Stimulated activated CD8-positive, alpha-beta memory T cell treated with anti-CD3 and anti-CD28 coated beads, Interleukin-15, amount 100 ng/mL, for 4 hours (primary cell): ENCODE measurements at places on chromosomes 1 and 21.

GRCh38 chr1:2821966-2822620, 20.6 kb upstream of the TTC34 start:
- no peak for DNase-seq

GRCh38 chr21:43645976-43646375, 13.3 kb downstream of the HSF2BP start:
- DNase-seq, result no peak

GRCh38 chr1:192669174-192669573, 33.2 kb downstream of the RGS13 start:
- no peak for DNase-seq

GRCh38 chr21:39805983-39806382, 61.0 kb downstream of the IGSF5 start:
- DNase-seq, result no peak

GRCh38 chr1:95022644-95022926, 50.2 kb downstream of the ALG14 start:
- DNase-seq, result no peak

- DNase-seq, result no peak
These were observed 62.8 kb downstream of the PCNT start for GRCh38 chr21:46386734-46387088.

DNA sequence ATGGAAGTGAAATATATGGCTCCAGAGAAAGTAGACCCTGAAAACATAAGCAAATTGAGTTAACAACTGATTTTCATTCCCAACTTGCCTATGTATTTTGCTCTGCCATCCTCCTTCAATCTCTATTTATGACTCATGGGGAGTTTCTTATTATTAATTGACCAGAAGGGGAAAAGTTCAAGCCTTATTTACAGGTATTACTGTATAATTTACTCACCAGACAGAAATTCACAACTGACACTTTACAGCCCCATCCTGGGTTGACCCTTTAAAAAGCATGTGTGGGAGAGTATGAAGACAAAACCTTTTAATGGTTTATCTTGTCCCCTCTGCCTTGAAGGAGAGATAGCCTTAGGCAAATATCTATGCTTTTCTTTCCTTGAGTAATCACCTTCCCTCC, 39.8 kb upstream of the C1orf53 start:
- DNase-seq, result no peak

- DNase-seq, result peak; percentile 64
These were observed at the start of gene CSTB for GRCh38 chr21:43775795-43776430. CSTB (minus strand) TSS chr21:43776308; CDS start chr21:43776269, 39 bp downstream.

DNA sequence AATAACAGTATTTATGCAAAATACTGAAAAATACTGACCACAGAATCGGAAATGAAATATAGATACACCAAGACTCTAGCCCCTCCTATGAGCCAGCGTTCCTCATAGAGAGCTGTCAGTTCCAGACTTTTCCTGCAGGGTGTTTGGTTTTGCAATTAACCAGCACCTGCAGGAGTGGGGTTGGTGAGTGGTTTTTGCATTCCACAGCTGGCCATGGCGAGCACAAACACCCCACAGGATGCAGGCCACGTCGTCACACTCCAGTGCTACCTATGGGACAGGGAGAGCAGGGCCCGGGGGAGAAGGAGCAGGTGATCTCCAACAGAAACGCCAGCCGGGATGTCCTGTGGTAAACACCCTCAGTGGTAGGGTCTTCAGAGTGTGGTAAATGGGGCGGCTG, 94.1 kb downstream of the ERG start:
- no peak for DNase-seq

DNA sequence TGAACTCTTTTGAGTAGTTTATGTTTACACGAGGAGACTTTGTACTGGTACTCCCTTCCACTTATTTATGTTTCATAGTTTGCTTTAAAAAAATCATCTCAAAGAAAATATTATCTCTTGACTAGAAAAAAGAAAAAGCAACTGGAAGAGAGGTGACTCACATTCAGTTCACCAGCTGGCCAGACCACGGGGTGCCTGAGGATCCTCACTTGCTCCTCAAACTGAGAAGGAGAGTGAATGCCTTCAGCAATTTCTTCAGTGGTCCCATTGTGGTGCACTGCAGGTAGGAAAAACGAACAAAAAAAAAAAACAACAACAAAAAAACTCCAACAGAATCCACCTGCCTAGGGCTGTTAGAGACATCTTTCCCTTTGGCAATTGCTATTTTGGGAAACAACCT, 102.9 kb downstream of the PTPRC start:
- DNase-seq, result no peak

DNA sequence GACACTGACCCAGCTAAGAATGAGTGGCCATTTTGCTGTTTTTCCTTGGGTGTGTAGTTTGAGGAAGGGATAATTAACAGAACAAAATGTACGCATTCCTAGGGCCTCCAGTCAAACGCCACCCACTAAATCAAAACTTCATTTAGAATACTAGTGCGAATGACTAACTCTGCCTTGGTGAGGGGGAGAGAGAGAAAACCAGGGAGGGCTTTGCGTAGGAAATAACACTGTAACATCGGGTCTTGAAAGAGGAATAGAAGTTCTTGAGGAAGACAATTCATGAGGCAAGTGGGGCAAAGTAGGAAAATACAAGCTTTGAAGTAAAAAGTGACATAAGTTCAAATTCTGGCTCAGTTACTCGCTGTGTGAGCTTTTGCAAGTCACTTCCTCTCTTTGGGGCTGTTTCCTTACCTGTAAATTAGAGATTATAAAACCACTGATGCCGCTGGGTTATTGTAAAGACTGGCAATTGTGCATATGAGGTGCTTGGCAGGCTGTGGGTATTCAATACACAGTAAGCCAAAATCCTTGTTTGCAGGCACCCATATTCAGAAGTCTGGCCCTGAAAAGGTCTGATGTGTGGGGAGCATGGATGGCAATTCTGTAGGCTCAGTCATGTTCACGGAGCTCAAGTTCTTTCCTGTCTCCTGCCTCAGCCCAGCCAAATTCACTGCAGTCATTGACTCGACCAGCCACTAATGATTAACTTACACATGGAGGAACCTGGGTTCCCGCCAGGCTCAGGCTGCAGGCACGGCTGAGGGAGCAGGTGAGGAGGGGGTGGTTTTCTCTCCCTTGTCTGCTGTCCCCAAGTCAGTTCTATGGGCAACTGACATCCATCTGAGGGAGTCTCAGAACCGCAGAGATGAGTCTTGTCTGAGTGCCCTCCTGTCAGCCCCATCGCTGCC, 140.3 kb upstream of the CSF3R start:
- DNase-seq, result no peak

DNA sequence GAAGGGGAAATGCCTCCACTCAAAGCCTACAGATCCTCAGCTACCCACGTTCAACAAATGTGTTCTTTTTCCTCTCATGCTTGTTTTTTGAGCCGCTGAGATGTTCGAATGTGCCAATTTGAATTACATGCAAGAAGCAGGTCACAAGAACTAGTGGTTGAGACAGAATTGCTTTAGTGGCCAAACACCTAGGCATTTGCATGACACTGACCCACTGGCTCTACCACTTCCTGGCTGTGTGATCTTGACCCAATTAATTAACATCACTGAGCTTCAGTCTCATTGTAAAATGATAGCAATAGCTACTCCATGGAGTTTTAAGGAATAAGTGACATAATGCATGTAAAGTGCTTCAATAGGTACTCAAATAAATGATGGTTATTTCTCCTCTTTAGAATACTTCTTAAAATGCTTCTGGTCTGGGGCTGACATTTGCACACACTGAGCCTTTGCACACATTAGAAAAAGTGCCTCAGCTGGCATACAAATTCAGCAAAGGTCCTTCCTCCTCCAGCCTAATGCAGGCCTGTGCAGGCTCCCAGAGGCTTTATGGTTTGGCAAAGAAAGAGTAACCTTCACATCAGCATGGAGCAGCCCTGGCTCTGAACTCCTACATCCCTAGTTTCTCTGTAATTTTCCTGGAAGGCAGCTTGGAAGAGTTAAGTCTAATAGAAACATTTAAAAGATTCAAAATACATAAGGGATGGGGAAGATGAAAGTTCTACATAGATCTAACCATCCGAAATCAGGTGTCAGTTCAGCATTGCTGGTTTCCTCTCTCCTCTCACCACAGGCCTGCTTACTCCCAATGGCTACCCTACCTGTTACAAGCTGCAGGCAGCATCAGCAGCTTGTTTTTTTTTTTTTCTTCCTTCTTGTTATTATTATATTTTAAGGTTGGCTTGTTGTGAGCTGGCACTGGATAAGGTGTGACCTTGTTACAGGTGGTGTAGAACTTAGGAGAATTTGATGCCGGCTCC, 107.4 kb downstream of the TBX19 start:
- DNase-seq, result no peak

DNA sequence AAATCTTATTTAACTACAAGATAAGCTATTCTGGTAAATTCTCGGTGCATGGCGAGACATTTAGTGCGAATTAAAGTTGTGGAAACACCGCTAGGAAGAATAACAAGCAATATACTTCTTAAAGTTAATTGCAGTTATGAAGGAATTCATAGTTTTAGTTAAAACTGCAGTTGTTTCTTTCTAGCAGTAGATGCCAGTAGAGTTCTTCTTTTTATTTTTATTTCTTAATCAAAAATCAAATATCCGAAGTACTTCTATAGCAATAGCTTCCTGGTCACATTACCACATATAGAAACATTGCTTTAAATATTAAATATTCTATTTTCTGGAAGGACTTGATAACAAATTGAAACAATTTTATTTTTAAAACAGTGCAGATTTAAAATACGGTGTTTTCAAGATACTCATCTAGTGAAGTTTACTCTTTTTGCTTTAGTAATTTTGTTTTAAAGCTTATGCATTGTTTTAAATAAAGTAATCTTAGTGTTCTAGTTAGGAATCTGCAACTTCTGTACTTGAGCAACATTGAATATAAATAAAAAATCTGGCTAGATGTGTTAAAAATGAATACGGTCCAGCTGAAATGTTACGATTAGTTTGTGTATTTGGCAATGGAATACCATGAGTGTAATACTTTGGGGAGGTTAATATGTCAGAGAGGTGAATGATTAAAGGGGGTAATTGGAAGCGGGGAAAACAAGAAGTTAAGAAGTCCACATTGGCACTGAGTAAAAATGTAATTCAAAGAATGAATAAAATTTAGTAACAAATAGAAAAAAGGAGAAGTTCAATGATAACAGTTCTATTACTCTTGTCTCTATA, 2.7 kb upstream of the PRKACB start:
- DNase-seq, result no peak

- no peak for DNase-seq
These were observed 27.9 kb downstream of the EDARADD start for GRCh38 chr1:236421850-236422516.
